ENCODE measurements at places on chromosomes 1 and 21. TPM values are rescaled to one million over a fixed set of nuclear protein-coding genes. Genes with fewer than 3 reads are reported as not detected.

The TMEM52 gene
- total RNA-seq, result 15.0 TPM

The FAM78B gene
- total RNA-seq, result 4.0 TPM

The CD48 gene
- not detected for total RNA-seq

DNA sequence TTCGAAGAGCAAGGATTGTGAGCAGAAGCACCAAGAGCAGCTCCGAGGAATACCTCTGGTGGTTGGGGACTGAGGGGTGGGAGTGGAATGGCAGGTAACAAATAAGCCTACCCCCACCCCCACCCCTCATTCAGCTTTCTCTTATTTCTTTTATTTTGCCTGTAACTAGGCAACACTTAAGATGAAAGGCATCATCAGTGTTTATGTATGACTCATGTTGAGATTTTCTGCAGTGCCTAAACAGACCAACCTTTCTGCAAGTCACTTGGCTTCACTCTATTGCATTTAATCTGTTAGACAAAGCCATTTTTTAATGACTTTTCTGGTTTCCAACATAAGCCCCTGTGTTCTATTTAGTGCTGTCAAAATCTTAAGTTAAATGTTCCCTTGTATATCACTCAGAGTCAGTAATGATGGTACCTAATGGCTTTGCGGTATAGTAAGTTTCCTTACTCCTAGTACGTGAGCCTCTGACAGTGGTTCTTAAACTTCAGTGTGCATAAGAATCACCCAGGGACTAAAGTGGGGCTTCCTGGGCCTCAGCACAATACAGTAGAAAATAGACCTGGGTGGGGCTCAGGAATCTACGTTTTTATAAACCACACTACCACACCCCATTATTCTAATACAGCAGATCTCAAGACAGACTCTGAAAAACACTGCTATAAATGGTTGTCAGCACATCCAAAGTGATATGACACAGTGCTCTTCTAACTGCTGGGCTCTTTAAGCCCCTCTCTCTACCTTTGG, 19.9 kb downstream of the CASQ2 start:
- no peak overlapping the region for H3K4me3 ChIP-seq
- H3K4me1 ChIP-seq, result no peaks in the 10 kb centered on the region
- H3K27me3 ChIP-seq, result no peaks in the 10 kb centered on the region
- no peak for DNase-seq
- H3K27ac ChIP-seq, result no peak overlapping the region

DNA sequence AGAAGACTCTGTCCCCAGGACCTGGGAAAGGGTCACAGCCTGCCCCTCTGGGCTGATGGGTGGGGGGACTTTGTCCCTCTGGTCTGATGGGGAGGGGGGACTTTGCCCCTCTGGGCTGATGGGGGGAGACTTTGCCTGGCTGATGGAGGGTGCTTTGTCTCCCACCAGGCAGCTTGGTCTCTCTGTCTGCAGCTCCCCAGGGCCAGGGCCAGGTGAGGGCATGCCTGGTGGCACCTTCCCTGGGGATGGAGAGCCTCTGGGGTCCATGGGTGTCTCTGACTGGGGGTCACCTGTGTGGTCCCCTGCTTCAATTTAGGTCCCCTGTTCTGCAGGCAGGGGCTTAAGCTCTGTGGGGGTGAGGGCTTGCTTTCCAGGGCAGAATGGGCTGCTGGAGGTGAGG, 23.5 kb upstream of the TTC34 start:
- H3K36me3 ChIP-seq, result no peaks in the 10 kb centered on the region
- no peak for DNase-seq
- H3K27me3 ChIP-seq, result no peaks in the 10 kb centered on the region
- H3K4me3 ChIP-seq, result no peak overlapping the region
- no peak overlapping the region for H3K27ac ChIP-seq
- H3K4me1 ChIP-seq, result no peaks in the 10 kb centered on the region

GRCh38 chr1:203593723-203594122, 32.9 kb upstream of the ATP2B4 start:
- H3K36me3 ChIP-seq, result no peaks in the 10 kb centered on the region
- H3K27ac ChIP-seq, result no peak overlapping the region
- peaks cover 18% of the 10 kb centered on the region for H3K4me1 ChIP-seq
- H3K4me3 ChIP-seq, result no peak overlapping the region
- no peaks in the 10 kb centered on the region for H3K27me3 ChIP-seq

DNA sequence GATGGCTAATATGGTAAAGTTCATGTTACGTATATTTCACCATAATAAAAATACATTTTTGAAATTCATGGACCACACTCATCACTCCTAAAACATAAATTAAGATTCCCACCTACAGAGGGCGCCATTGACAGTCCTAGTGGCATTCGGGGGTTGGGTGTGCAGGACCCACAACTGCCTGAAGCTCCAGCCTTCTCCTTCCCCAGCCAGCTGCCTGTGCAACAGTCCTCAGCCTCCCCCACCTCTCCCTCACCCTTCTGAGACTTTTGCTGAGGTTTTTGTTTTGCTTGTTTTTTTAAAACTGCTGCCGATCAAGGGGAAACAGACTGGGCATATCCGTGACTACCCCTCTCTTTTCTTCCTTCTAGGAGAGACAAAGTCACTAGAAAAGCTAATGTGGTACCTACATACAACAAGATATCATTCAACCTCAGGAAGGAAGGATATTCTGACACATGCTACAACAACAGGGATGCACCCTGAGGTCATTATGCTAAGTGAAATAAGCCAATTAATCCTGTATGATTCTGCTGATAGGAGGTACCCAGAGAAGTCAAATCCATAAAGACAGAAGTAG, 9.2 kb upstream of the EVA1C start:
- H3K27ac ChIP-seq, result no peak overlapping the region
- H3K27me3 ChIP-seq, result no peaks in the 10 kb centered on the region
- no peaks in the 10 kb centered on the region for H3K36me3 ChIP-seq
- H3K4me3 ChIP-seq, result no peak overlapping the region

DNA sequence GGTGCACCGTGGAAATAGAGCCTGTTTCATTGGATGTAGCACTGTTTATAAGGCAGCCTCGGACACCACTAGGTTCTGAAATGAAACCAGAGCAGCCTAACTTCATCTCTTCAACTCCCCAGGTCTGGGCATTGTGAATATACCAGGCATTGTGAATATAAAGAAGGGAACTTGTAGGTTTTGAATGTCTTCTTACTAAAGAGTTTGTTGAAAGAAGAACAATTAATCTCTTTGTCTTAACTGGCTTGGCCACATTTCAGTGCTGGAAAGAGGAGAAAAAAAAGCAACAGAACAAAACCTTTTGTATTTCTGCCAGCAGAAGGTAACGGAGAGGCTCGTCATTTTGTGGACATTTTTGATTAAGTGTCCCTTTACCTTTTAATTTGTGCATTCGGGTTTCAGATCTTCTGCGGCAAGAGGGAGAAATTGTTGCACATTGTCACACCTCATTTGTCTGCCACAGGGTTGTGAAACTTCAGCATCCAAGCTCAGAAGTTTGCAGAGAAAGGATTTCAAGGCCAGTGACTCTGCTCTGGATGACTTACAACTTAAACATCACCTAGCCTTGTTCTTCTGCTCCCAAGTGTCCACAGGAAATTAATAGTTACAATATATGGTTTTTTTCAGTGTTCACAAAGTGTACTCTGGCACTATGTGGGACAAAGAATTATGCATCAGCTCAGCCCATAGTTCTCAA, 158.3 kb downstream of the KAZN start:
- H3K27ac ChIP-seq, result no peak overlapping the region
- no peak for DNase-seq
- no peaks in the 10 kb centered on the region for H3K27me3 ChIP-seq
- peaks cover 12% of the 10 kb centered on the region for H3K4me1 ChIP-seq
- no peaks in the 10 kb centered on the region for H3K36me3 ChIP-seq
- no peak overlapping the region for H3K4me3 ChIP-seq

GRCh38 chr1:151629278-151629677, 17.4 kb downstream of the SNX27 start:
- H3K27me3 ChIP-seq, result no peaks in the 10 kb centered on the region
- no peaks in the 10 kb centered on the region for H3K36me3 ChIP-seq
- DNase-seq, result no peak
- no peaks in the 10 kb centered on the region for H3K4me1 ChIP-seq
- H3K27ac ChIP-seq, result no peak overlapping the region
- H3K4me3 ChIP-seq, result no peak overlapping the region

DNA sequence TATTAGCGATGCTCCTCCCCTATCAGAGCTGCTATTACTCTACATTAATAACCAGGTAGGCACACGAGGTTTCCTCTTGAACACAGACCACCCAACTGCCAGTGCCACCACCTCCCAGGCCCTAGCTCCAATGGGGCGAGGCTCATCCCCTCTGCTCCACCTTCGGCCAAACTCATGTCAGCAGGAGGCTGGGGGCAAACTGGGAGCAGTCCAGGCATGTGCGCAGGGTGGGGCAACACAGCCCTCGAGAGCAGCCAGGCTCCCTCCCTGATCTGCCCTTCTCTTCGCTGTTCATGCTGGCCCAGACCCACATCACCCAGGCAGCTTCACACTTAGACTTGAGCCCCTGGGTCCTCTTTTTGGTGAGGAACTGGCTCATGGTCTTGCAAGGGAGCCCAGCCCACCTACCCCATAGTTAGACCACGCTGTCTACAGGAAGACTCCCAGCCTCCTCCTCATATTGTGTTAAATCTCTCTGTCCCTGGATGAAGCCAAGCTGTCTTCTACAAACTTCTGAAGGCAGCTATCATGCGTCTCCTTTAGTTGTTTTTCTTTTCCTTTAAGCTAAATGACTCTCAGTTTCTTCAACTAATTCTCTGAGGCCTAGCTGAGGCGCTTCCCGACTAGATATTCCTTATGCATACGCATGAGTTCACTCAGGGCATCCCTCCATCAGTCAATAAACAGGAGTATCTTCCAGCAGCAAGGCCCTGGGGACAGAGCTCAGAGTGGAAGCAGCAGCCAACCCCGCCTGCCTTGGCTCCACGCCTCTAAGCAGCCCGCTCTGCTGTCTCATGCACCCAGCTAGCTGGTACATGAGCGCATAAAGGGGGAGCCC, 12.0 kb downstream of the TMEM9 start:
- no peak for DNase-seq
- no peaks in the 10 kb centered on the region for H3K27me3 ChIP-seq
- H3K27ac ChIP-seq, result no peak overlapping the region
- no peak overlapping the region for H3K4me3 ChIP-seq

- no peaks in the 10 kb centered on the region for H3K27me3 ChIP-seq
- peak; percentile 64 for DNase-seq
- H3K4me3 ChIP-seq, result peak overlapping the region; percentile 65
- peaks cover 6% of the 10 kb centered on the region for H3K4me1 ChIP-seq
- no peaks in the 10 kb centered on the region for H3K36me3 ChIP-seq
Observed at GRCh38 chr1:200302192-200302920, 107.5 kb downstream of the ZNF281 start.

GRCh38 chr1:13699936-13700520, at the start of gene PRDM2:
PRDM2 (plus strand) TSS chr1:13700188; CDS start chr1:13715606, 15,418 bp downstream.
- no peaks in the 10 kb centered on the region for H3K36me3 ChIP-seq
- peak; percentile 68 for DNase-seq
- H3K27me3 ChIP-seq, result peaks cover 18% of the 10 kb centered on the region
- no peak within 1 kb of the TSS for H3K27ac ChIP-seq
- H3K4me1 ChIP-seq, result peaks cover 3% of the 10 kb centered on the region

DNA sequence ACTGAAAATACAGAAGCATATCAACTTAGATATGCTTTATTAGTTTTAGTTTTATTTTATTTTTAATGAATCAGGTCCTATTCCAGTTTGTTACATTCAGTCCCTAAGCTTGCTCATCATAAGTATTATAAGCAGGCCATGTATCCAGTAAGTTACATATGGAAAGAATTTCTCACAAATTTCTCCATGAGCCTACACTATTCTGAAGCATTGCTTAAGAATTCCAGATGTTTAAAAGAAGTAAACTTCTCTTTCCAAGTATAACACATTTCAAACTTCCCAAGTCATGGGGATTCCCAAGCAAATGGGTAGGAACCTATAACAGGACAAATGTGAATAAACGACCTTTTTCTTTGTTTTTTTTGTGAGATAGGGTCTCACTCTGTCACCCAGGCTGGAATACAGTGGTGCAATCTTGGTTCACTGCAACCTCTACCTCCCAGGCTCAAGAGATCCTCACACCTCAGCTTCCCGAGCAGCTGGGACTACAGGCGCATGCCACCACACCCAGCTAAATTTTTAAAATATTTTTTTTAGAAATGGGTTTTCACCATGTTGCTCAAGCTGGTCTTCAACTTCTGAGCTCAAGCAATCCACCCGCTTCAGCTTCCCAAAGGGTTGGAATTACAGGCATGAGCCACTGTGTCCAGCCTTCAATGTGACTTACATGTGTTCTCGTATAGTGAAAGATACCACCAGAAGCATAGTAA, 39.0 kb downstream of the ST7L start:
- no peaks in the 10 kb centered on the region for H3K27me3 ChIP-seq
- peaks cover 15% of the 10 kb centered on the region for H3K36me3 ChIP-seq
- no peak overlapping the region for H3K27ac ChIP-seq
- no peaks in the 10 kb centered on the region for H3K4me1 ChIP-seq
- H3K4me3 ChIP-seq, result no peak overlapping the region

- H3K4me1 ChIP-seq, result no peaks in the 10 kb centered on the region
- H3K4me3 ChIP-seq, result no peak overlapping the region
- no peak for DNase-seq
- no peaks in the 10 kb centered on the region for H3K36me3 ChIP-seq
Observed at GRCh38 chr1:179206812-179207211, 22.7 kb downstream of the ABL2 start.

- DNase-seq, result no peak
- no peaks in the 10 kb centered on the region for H3K4me1 ChIP-seq
- H3K27me3 ChIP-seq, result no peaks in the 10 kb centered on the region
- H3K36me3 ChIP-seq, result no peaks in the 10 kb centered on the region
Observed at GRCh38 chr1:172969611-172970010, 81.1 kb downstream of the TNFSF18 start.

- peaks cover 7% of the 10 kb centered on the region for H3K36me3 ChIP-seq
- H3K4me1 ChIP-seq, result no peaks in the 10 kb centered on the region
- DNase-seq, result no peak
- H3K4me3 ChIP-seq, result no peak overlapping the region
Observed at GRCh38 chr1:30974536-30974935, 66.0 kb upstream of the SDC3 start.

DNA sequence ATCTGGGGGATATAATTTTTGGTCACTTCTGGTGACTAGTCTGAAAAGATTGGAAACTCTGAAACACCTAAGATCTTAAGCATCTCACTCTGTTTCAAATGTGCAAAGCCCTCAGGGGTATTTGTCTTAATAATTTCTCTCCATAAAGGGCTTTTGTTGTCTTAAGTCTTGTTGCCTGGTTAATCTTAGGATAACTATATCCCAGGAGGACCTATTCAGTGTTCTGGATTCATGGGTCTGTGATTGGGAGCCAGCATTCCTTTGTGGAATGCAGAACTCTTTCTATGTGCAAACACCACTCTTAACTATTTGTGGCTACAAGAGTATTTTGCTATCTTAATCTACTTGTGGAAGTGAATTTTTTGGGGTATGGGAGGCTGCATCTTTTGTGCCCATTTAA, 1573.0 kb upstream of the PRMT6 start:
- no peak for DNase-seq
- no peak overlapping the region for H3K27ac ChIP-seq
- no peak overlapping the region for H3K4me3 ChIP-seq
- H3K27me3 ChIP-seq, result no peaks in the 10 kb centered on the region
- no peaks in the 10 kb centered on the region for H3K4me1 ChIP-seq

- H3K27ac ChIP-seq, result no peak overlapping the region
- no peaks in the 10 kb centered on the region for H3K4me1 ChIP-seq
- no peak overlapping the region for H3K4me3 ChIP-seq
- no peaks in the 10 kb centered on the region for H3K27me3 ChIP-seq
- no peak for DNase-seq
- H3K36me3 ChIP-seq, result no peaks in the 10 kb centered on the region
Observed at GRCh38 chr1:234185438-234185837, 187.8 kb upstream of the COA6 start.

All from H1 (cell line).